ENCODE measurements at places on chromosomes 1 and 21.

GRCh38 chr1:39091845-39092645 is 65.9 kb downstream of the NDUFS5 start:
- no peak for DNase-seq

GRCh38 chr1:75855010-75855409 is 58.3 kb downstream of the MSH4 start:
- no peak for DNase-seq

- DNase-seq: no peak
Observed at GRCh38 chr1:100266741-100267140, 725 bp downstream of the RTCA start.

- DNase-seq: no peak
Observed at GRCh38 chr1:211601982-211602670, 23.2 kb upstream of the SLC30A1 start.

GRCh38 chr1:163257763-163258162 is 55.0 kb upstream of the RGS5 start:
- DNase-seq: no peak
